ENCODE measurements at places on chromosomes 6 and 20.

DNA sequence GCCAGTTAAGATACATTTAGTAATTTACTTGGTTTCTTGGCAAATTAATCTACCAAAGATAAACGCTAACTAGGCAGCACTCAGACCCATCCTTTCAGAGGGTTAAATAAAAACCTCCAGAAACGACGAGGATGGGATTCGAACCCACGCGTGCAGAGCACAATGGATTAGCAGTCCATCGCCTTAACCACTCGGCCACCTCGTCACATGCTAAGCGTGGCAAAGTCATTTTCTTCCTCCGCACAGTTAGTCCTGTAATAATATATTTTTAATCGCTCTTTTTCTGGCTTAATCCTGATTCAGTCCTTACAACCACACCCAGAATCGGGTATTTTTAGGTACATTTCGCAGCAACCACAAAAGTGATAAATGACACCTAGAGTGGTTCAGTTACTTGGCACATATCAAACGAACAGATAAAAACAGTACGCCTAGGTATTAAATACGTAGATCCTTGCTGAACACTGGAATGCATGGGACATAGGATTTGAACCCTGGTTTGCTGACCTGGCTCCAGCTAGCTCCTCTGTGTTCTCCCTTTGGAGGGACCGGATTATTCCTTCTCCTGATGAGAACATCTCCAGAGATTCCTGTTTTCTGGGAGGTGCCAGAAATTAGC, 71.6 kb downstream of the GPX5 start:
- H3K4me1 ChIP-seq: no peaks in the 10 kb centered on the region
- no peaks in the 10 kb centered on the region for H3K36me3 ChIP-seq
- DNase-seq: peak; percentile 86
- peak overlapping the region; percentile 81 for H3K4me3 ChIP-seq
- H3K27ac ChIP-seq: no peak overlapping the region

- H3K4me3 ChIP-seq: no peak overlapping the region
- 0 out of 2 replicates have a peak overlapping the region, but pooled peaks have one; percentile 11 for H3K27ac ChIP-seq
- H3K36me3 ChIP-seq: peaks cover 24% of the 10 kb centered on the region
- H3K4me1 ChIP-seq: peaks cover 4% of the 10 kb centered on the region
- DNase-seq: no peak
These were observed 55.6 kb downstream of the EZR start for GRCh38 chr6:158763434-158764182.

- no peak overlapping the region for H3K27ac ChIP-seq
- H3K27me3 ChIP-seq: no peaks in the 10 kb centered on the region
- no peaks in the 10 kb centered on the region for H3K4me1 ChIP-seq
- no peak for DNase-seq
- H3K4me3 ChIP-seq: no peak overlapping the region
These were observed 85.1 kb downstream of the LYRM4 start for GRCh38 chr6:5175635-5176034.

DNA sequence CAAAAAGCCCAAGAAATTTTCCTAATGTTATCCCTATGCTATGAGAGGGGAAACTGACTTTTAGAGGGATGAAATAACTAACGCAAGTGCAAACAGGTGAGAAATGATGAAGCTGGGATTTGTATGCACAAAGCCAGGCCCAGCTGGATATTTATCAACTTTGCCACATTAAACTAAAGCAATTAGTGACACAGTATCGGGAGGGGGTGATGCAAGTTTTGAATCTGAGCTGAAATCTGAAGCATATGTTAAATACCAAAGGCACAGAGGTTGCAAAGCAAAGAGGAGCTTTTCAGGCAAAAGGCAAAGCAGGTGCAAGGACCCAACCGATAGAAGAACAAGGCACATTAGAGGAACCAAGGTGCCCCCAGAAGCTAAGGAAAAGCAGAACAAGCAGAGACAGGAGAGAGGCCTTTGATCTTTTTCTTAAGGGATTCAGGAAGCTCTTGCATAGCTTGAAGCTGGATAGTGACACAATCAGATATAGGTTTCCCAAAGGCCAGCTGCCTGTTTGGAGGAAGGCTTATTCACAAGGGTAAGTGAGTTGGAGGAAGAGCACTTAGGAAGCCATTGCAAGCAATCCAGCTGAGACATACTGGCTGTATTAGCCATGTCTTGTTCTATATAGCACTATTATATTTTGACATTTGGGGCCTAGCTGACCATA, 207.5 kb downstream of the HIVEP2 start:
- H3K4me3 ChIP-seq: no peak overlapping the region
- no peaks in the 10 kb centered on the region for H3K36me3 ChIP-seq
- DNase-seq: no peak

DNA sequence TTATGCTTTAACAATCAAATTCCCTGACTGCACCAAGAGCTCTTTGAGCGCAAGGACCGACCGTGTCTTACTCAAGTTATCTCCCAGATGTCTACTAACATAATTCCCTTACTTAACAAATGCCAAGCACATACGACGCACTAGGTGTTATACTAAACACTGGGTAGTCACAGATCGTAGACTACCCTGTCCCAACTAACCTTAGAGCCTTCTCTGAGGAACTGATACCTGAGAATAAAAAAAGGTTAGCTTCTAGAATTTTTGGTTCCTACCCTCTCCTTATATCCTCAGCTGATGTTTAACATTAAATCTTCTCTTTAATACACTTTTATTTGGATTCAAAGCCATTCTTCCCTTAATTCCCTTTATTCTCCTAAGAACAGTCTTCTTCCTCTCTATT, 38.5 kb downstream of the EPB41L2 start:
- no peak for DNase-seq
- no peak overlapping the region for H3K27ac ChIP-seq
- no peak overlapping the region for H3K4me3 ChIP-seq
- no peaks in the 10 kb centered on the region for H3K27me3 ChIP-seq

- no peak overlapping the region for H3K27ac ChIP-seq
- H3K4me1 ChIP-seq: no peaks in the 10 kb centered on the region
- no peak overlapping the region for H3K4me3 ChIP-seq
- DNase-seq: no peak
- no peaks in the 10 kb centered on the region for H3K27me3 ChIP-seq
- H3K36me3 ChIP-seq: 0 out of 2 replicates have a peak, but pooled peaks cover under 1% of the 10 kb centered on the region
These were observed 26.8 kb upstream of the C20orf144 start for GRCh38 chr20:33635341-33635740.

GRCh38 chr6:69868252-69868804, 2.0 kb downstream of the COL19A1 start:
- H3K27ac ChIP-seq: no peak overlapping the region
- DNase-seq: no peak
- no peak overlapping the region for H3K4me3 ChIP-seq

- H3K4me3 ChIP-seq: no peak overlapping the region
- H3K4me1 ChIP-seq: no peaks in the 10 kb centered on the region
- H3K27me3 ChIP-seq: no peaks in the 10 kb centered on the region
These were observed 10.5 kb upstream of the APMAP start for GRCh38 chr20:25003002-25003401.

DNA sequence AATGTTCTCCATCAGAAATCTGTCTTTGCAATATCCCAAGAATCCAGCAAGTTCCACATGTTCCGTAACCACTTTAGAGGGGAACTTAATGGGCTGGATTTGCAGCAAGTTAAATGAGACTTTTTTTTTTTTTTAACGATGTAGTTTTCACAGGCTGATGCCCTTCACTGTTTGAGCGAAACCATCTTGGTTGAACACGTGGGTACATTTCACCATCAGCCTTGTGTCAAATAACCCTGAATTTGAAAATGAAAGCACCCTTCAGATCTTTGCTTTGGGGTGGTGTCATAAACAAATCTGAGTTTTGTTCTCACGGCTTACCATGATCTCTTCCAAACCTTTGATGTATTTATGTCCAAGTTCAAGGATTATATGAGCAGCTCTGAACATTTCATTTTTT, 73.7 kb upstream of the EXOC2 start:
- H3K4me1 ChIP-seq: no peaks in the 10 kb centered on the region
- no peak overlapping the region for H3K27ac ChIP-seq
- H3K36me3 ChIP-seq: no peaks in the 10 kb centered on the region
- no peak for DNase-seq
- H3K27me3 ChIP-seq: peaks cover 1% of the 10 kb centered on the region

GRCh38 chr20:35359335-35359950, 52.3 kb downstream of the UQCC1 start:
- H3K27ac ChIP-seq: no peak overlapping the region
- no peak for DNase-seq
- no peak overlapping the region for H3K4me3 ChIP-seq
- H3K27me3 ChIP-seq: no peaks in the 10 kb centered on the region
- no peaks in the 10 kb centered on the region for H3K36me3 ChIP-seq

GRCh38 chr6:139230391-139230840, 61.4 kb downstream of the TXLNB start:
- H3K4me3 ChIP-seq: no peak overlapping the region
- H3K27ac ChIP-seq: no peak overlapping the region
- H3K36me3 ChIP-seq: no peaks in the 10 kb centered on the region
- peaks cover 7% of the 10 kb centered on the region for H3K4me1 ChIP-seq
- no peak for DNase-seq

GRCh38 chr6:83221889-83222479, 28.8 kb downstream of the RWDD2A start:
- no peak overlapping the region for H3K27ac ChIP-seq
- H3K36me3 ChIP-seq: no peaks in the 10 kb centered on the region
- no peak overlapping the region for H3K4me3 ChIP-seq
- H3K27me3 ChIP-seq: no peaks in the 10 kb centered on the region
- H3K4me1 ChIP-seq: no peaks in the 10 kb centered on the region

- H3K27me3 ChIP-seq: no peaks in the 10 kb centered on the region
- H3K27ac ChIP-seq: no peak within 1 kb of the TSS
- no peak for DNase-seq
- no peaks in the 10 kb centered on the region for H3K4me1 ChIP-seq
These were observed at the start of gene LY86 for GRCh38 chr6:6588064-6588923. LY86 (plus strand) TSS chr6:6588720; CDS start chr6:6588735, 15 bp downstream.

GRCh38 chr6:23316131-23316530, 746.8 kb downstream of the HDGFL1 start:
- H3K36me3 ChIP-seq: no peaks in the 10 kb centered on the region
- DNase-seq: no peak
- no peak overlapping the region for H3K27ac ChIP-seq
- no peaks in the 10 kb centered on the region for H3K4me1 ChIP-seq
- no peak overlapping the region for H3K4me3 ChIP-seq

- no peaks in the 10 kb centered on the region for H3K36me3 ChIP-seq
- no peak overlapping the region for H3K27ac ChIP-seq
- H3K27me3 ChIP-seq: no peaks in the 10 kb centered on the region
- H3K4me1 ChIP-seq: no peaks in the 10 kb centered on the region
These were observed 486.0 kb downstream of the BCKDHB start for GRCh38 chr6:80592436-80592835.

DNA sequence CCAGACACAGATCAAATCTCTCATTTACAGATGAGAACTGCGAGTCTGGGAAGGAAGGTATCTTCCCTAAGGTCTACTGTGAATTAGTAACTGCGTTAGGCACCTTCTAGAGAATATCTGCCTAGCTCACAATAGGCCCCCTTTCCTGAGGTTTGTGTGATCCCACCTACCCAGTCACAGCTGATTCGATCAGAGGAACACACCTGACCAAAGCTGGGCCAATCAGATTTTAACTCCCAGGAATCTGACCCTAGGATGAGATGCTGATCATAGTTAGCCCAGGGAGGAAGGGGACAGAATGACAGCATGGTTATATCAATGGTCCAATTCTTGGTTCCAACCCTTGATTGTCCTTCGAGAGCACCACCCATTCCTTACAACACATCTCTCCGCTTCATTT, 7.4 kb upstream of the CCDC167 start:
- H3K27me3 ChIP-seq: no peaks in the 10 kb centered on the region
- no peak overlapping the region for H3K4me3 ChIP-seq
- no peak overlapping the region for H3K27ac ChIP-seq

DNA sequence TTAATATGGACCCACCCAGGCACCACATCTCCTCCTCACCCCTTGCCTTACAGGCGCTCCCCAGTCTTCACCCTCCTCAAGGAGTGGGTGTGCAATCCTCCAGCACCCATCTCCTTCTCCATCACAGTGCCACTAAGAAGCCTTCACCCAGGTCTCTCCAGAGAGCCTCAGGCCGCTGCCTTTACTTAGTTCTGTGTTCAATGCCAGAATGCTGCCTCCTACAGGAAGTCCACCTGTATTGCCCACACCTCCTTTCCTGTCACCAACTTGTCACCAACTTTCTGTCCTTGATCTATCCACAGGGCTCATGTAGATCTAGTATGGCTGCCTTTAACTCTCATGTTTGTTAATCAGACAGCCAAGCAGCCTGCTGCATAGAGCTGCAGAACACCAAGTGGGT, 586 bp upstream of the LST1 start:
- no peak overlapping the region for H3K4me3 ChIP-seq
- DNase-seq: no peak
- H3K36me3 ChIP-seq: no peaks in the 10 kb centered on the region
- H3K27me3 ChIP-seq: no peaks in the 10 kb centered on the region
- H3K27ac ChIP-seq: no peak overlapping the region

- H3K4me3 ChIP-seq: no peak overlapping the region
- H3K36me3 ChIP-seq: no peaks in the 10 kb centered on the region
These were observed 113.1 kb downstream of the FOXA2 start for GRCh38 chr20:22471156-22471836.

- DNase-seq: no peak
- H3K4me3 ChIP-seq: no peak overlapping the region
- H3K27me3 ChIP-seq: no peaks in the 10 kb centered on the region
- peaks cover 10% of the 10 kb centered on the region for H3K4me1 ChIP-seq
- no peak overlapping the region for H3K27ac ChIP-seq
These were observed 6.7 kb downstream of the MTCH1 start for GRCh38 chr6:36979347-36979742.

GRCh38 chr6:166618866-166619761, 7.9 kb downstream of the RPS6KA2 start:
- no peaks in the 10 kb centered on the region for H3K27me3 ChIP-seq
- no peak overlapping the region for H3K27ac ChIP-seq

DNA sequence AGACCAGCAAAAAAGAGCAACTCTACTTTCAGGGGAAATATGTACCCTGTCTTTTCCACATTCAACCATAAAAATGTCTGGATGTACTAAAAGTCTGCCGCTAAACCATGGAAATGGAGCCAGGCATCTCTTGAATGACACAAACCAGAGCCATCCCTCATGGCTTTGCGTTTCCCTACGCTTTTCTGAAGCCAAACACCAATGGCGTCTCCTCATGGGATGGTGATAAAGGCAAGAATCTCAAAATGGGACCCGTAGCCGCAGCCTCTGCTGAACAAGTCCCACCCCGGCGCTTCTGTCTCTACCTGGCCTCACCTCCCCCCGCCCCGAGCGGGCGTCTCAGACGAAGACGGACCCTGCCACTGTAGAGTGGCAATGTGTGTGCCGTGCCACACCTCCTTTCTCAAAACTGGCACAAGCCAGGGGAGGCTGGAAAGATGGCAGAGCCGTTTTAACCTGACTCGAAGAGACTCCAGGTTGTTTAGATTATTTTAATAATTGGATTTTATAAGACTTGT, 80.3 kb upstream of the AFDN start:
- no peaks in the 10 kb centered on the region for H3K27me3 ChIP-seq
- no peak overlapping the region for H3K27ac ChIP-seq
- no peaks in the 10 kb centered on the region for H3K4me1 ChIP-seq
- no peaks in the 10 kb centered on the region for H3K36me3 ChIP-seq

- H3K4me3 ChIP-seq: no peak overlapping the region
- H3K36me3 ChIP-seq: no peaks in the 10 kb centered on the region
- H3K27me3 ChIP-seq: no peaks in the 10 kb centered on the region
- peaks cover 12% of the 10 kb centered on the region for H3K4me1 ChIP-seq
These were observed 41.8 kb downstream of the RBM38 start for GRCh38 chr20:57432862-57433491.

Data from H1 (cell line).